ENCODE measurements at places on chromosomes 16 and 17.

GRCh38 chr16:66521951-66522771 lies 27.8 kb downstream of the TK2 start:
- DNase-seq, result peak; percentile 15

DNA sequence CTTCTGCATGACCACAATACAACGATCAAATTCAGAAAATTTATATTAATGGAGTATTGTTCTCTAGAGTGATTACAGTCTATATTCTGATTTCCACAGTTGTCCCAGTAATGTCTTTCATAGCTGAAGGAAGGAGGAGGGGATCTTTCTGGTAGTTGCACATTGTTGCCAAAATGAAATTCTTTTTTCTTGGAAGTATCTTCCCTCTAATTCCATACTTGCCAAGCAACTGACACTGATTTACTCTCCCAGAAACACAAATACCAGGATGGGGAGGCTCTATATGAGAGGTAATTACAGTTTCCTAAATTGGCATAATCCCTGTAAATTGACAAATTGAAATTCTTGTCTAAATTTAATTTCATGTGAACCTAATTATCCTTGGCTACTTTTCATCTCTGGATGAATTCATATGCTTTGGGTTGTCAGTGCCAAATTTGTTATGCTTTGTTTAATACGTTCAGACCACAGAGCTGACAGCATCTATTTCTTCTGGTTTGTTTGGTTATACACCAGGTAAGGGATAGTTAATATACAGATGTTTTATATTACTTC lies 30.0 kb downstream of the NOL11 start:
- no peak for DNase-seq

DNA sequence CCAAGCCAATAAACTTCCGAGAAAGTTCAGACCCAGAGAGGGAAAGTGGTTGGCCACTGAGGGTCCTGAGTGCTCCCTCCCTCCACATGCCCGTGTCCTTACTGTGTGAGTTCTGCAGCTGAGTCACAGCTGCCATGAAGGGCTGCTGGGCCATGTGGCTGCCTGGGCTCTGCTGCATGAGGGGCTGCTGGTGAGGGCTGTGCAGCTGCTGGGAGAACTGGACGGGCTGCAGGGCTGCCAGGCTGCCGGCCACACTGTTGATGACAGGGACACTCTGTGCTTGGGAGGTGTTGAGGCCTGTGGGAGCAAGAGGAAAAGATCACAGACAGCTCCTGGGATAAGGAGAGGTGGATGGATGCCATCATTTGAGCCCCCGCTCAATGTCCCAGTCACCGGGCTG lies 44.0 kb downstream of the HNF1B start:
- DNase-seq, result no peak

DNA sequence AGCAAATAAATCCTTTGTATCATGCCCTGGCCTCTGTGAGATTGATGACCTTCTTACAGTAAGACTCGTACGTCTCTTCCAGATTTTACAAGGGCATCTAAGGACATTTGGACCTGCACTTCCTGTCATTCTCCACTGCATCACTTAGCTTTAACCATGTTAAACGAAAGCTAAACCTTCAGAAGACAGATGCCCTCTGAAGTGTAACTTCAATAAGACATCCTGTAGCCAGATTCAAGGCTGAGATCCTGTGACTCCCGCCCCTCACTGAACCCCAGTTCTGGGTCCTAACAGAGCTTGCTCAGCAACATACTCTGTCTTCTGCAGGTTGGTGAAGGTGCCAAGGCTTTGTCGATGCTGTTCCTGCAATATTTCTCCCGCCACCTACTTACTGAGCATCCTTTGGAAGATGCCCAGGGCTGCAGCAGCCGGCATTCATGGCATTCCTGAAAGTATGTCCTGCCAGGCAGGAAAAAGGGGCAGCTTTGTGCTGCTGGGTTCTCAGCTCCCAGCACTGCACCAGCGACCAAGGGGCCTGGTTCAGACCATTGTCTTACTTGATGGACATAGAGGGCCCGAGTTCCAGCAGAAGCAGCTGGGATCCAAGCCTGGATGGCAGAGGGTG lies 131.1 kb downstream of the AXIN2 start:
- DNase-seq, result no peak

DNA sequence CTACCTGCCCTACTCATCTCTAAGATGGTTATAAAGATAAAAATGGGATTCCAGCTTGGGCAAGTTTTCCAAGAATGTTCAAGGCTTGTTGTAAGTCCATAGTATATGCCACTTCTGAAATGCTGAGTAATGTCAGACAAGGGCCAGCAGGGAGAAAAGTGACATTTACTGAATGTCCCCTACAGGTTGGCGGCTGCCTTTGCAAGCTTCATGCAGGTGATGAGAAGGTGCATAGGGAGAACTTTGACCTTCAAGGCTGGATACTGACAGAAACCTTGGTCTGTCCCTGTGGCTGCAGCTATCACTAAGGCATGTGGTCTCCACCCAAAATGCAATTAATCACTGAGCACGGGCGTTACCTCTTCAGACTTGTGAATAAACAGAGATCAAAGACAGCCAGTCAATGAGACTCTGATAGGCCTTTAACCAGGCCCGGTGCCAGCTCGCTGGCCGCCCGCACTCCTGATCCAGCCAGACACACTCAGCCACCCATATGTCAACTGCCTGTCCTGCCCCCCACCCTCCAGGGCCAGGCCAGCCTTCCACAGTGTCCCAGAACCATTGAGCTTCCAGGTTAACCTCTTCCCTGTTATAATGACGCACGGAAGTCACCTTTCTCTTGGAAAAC lies 26.8 kb upstream of the AXIN2 start:
- DNase-seq, result no peak

DNA sequence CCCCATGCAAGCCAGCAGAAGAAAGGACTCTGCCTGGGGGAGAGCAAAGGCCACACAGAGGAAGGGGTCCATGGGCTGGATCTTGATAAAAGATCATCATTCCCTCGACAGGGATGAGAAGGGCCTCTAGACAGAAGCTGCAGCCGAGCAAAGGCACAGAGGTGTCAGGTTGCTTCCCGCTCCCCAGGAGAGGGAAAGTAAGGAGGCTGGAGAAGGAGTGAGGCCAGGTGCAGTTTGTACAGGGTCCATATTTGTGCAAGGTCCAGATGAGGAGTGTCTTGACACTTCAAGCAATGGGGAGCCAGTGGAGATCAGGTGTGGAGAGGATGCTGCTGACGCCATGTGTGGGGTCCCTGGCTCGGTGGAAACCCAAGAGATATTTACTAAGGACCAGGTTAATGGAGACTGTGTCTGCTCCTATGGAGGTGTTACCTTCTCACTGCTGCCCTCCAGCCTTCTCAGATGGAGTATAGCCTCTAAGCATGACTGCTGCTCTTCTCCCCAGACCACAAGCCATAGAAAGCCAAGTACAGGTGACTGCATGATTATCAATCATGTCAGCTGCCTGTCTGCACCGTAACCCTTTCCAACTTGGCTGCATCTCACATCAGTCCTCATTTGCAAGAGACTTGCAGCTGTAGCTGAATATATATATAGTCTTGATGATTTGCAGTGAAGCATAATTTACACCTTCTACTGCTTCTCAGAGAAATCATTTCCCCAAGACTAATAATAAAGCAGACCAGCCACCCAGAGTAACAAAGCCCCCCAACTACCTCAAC lies 21.1 kb downstream of the GAS7 start:
- no peak for DNase-seq

GRCh38 chr16:70253291-70254106 lies 1.8 kb upstream of the EXOSC6 start:
- no peak for DNase-seq

DNA sequence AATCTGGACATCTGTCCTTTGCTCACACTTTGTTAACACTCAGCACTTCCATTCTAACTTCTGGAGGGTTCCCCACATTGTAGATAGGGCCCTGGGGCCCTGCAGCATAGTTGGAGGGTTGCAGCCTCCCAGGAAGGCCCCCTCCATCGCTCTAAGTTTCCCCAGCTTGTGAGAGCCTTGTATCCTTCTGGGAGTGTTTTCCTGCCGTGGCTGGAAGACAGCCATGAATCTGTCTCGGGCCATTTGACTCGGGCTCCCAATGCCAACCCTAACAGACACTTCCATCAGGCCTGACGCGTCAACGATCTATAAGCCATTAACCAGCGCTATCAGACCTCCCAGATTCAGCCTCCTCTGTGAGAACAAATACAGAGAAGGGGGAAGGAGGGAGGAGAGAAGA lies 263.7 kb upstream of the RPL38 start:
- DNase-seq, result no peak

GRCh38 chr17:58693751-58694150 lies 1.3 kb downstream of the RAD51C start:
- no peak for DNase-seq

GRCh38 chr16:20735490-20735889 lies 6.1 kb downstream of the THUMPD1 start:
- no peak for DNase-seq

All from GOT3 (cell line).